ENCODE measurements at places on chromosomes 5 and 9. TPM values are rescaled to one million over a fixed set of nuclear protein-coding genes. Genes with fewer than 3 reads are reported as not detected.

GRCh38 chr5:4142842-4143241, 547.2 kb downstream of the IRX1 start:
- no peak for DNase-seq

GRCh38 chr5:169050146-169050571, 250.8 kb downstream of the SLIT3 start:
- no peak for DNase-seq

- peak; percentile 69 for DNase-seq
Observed at GRCh38 chr9:36728651-36729520, 156.2 kb downstream of the MELK start.

LARP1 gene
- 172 TPM for total RNA-seq
